CD4-positive, alpha-beta T cell (primary cell): ENCODE measurements at places on chromosomes 4 and X.

GRCh38 chr4:124432500-124432899 lies 280.0 kb downstream of the ANKRD50 start:
- DNase-seq, result no peak

- DNase-seq, result no peak
Measured at GRCh38 chrX:20147561-20147960, 5.9 kb upstream of the EIF1AX start.

GRCh38 chr4:10240691-10241090 lies 124.1 kb upstream of the WDR1 start:
- DNase-seq, result no peak

DNA sequence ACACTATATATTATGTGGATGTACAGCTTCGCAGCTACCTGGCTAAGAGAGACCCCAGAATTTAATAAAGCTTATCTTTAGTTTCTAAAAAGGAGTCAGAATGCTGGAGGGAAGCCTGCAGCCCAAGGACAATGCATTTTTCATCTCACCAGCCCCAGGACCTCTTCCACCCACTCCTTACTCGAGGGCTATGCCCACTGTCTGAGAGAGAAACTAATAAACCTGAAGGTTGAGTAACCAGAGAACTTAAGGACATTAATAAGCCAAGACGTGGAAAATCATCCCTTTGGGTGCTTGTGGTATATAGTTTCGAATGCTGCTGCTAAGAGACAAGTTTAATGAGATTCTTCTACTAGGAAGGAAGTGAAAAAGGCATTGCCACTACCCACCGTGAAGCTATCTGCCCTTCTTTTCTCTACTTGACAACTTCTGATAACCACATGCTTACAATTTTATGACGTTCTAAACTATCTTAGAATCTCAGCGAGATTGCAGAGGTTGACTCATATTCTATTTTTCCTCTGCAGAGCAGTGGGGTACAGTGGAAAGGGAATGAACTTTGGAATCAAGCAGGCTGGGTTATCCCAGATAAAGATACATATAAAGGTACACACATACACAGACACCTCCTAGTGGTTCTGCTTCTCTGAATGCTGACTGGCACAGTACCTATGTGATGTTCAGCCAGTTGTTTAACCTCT lies 3.3 kb downstream of the RELL1 start:
- DNase-seq, result no peak

DNA sequence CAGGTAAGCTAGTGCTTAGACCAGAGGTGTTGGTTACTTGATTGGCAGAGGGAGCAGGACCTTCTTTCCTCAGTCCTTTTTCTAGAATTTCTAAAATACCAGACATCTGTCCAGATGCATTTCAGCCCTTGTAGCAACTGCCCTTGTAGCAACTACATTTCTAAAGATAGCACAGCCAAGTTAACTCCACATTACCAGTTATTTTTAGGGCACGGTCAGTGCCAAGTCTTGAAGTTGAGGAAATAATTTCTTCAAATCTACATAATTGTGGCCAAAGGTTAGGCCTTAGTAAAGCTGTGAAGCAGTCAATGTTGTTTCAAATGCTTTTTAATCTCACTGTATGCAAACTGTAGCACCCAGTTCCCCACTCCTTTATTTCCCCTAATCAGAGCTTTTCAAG lies 62.9 kb downstream of the MID1IP1 start:
- no peak for DNase-seq

DNA sequence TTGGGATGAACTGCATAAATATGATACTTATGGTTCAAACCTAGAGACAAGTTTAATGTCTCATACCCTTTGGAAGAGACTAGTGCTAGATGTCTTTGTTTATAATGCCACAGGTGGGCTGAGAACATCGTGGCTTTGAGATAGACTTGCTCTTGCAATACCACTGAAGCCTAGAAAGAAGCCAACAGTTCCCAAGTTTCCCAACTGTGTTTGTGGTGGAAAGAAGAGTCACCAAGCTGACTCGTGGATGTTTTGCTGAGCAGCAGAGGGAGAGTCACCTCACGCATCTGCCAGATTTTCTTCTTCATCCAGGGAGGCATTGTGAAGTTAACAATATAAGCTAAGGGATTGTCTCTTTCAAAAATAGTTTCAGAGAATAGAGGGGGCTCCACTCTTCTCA lies 1076.2 kb downstream of the C4orf33 start:
- no peak for DNase-seq

GRCh38 chrX:152932598-152933175 lies 34.8 kb downstream of the ZNF185 start:
- DNase-seq, result no peak

DNA sequence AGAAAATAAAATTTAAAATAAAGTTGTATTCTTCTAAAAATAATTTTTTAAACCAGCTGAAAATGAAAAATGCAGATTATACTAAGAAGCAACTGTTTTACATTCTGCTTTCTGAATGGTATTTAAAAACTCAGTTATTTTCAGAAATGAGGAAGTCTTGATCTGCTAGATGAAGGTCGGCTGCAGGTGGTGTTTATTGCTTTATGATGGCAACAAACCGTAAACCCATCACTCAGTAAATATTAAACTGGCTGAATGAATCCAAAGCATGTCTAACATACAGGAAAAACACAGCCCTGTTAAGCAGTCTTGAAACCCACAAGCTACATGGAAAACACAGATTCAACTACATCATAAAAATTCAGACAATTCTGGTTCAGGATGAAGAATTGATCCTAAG lies 29.3 kb downstream of the DYNLT3 start:
- DNase-seq, result no peak

- no peak for DNase-seq
Measured at GRCh38 chr4:75545526-75545925, 10.3 kb upstream of the ODAPH start.

DNA sequence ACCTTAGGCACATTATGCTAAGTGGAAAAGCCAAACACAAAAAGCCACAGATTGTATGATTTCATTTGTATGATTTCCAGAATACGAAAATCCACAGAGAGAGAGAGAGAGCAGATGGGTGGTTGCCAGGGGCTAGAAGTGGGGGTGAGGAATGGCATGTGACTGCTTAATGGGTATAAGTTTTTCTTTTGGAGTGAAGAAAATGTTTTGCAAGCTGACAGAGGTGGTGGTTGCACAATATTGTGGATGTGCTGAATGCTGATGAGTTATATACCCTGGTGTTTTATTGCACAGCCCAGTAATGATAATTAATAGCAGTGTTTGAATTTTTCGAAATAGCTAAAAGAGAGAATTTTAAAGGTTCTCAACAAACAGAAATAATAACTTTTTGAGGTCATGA lies 386.1 kb upstream of the HS3ST1 start:
- no peak for DNase-seq

DNA sequence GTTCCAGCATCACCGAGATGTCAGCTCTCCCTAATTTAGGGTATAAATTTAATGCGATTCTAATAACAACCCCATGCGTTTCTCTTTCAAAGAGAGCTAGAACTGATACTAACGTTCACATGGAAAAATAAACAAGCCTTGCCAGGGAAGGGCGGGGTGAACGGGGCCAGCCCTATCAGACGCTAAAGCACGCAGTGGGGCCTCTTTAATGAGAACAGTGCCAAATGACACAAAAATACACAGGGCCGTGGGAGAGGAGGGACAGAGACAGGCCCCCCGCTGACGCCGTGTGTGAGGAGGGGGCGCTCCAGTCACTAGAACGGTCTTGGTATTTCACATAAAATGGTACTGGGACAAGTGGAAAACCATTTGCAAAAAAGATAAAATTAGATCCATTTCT lies 21.3 kb upstream of the ADRA2C start:
- no peak for DNase-seq

DNA sequence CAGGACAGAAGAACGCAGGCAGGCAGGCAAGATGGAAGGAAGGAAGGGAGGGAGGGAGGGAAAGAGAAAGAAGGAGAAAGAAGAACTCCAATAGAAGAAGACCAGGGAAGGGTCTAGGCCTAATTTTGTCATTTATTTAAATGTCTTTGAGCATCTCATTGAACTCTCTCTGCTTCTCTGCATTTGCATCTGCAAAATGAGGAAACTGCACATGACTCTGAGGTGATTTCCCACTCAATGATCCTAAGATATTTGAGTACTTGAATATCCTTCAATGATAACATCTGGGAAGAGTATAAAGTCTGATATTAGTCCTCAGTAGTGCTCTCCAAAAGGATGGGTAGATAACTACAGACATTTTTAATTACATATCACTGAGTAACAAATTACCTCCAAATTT lies 33.1 kb upstream of the RBPJ start:
- no peak for DNase-seq
